GM12878 (cell line): ENCODE measurements at places on chromosomes 3 and 15.

DNA sequence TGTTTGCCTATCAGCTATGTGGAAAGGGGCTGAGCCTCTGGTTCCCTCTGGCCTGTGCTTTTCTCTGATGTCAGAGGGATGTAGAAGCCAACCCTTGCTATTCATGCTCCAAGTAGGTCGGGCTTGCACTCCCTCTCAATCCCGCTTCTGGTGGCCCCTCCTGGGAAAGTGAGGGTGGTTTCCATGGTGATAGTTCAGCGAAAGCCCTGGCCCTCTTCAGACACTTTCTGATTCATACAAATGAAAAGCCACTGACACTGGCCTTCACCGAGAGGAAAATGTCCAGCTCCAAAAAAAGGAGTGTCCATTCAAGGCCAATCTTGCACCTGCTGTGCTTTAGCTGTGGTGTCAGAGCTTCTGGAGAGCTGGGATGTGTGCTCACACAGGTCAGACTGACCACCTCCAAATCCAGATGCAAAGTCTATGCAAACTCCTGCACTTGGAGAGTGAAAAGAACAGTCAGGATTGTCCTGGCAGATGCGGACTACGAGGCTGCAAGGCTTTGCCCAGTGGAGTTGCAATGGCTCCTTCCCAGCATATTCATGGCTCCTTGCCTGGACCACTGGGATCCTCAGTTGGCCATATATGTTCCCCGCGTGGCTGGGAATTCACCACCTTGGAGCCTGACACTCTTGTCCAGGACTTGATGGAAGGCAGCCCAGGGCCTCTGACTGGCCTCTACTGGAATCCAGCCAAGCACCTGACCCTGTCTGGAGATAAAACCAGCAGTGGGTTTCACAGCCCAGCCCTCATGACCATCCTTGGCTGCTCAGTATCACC lies 96.6 kb downstream of the CEMIP start:
- no peak for DNase-seq

- DNase-seq: no peak
These were observed 264.3 kb downstream of the RAP2B start for GRCh38 chr3:153426344-153426743.

DNA sequence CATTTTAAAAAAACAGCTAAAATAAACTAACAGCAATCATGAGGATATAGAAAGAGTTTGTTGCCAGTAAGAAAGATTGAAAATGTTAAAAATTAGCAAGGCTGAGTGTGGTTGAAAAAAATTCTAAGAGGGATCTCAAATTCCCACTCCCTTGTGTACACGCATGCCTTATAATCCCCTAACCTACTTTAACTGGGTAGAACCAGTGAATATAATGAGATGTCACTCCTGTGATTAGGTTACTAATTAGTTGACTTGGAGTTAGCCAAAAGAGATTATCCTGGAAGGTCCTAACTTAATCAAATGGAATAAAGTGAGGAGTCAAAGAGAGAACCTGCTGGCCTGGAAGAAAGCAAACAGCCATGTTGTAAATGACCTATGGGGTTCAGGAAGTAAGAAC lies 286.0 kb upstream of the TGFBR2 start:
- DNase-seq: no peak

DNA sequence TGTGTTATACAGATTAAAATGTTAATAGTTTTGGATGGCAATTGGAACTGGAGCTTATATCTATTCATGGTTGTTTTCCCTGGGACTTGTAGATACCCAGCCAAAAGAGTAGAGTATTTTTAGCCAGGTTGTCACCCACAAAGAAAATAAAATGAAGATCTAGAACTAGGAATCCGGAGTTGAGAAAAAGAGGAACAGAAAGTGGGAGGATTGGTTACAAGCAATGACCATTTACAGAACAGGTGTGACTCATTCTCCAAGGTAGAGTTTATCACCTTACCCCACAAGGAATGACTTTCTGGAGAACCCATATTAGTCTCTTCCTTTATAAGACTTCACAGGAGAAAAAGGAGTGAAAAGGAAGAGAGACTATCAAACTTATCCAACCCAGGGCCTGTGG lies 99.8 kb downstream of the TMEM108 start:
- peak; percentile 52 for DNase-seq

DNA sequence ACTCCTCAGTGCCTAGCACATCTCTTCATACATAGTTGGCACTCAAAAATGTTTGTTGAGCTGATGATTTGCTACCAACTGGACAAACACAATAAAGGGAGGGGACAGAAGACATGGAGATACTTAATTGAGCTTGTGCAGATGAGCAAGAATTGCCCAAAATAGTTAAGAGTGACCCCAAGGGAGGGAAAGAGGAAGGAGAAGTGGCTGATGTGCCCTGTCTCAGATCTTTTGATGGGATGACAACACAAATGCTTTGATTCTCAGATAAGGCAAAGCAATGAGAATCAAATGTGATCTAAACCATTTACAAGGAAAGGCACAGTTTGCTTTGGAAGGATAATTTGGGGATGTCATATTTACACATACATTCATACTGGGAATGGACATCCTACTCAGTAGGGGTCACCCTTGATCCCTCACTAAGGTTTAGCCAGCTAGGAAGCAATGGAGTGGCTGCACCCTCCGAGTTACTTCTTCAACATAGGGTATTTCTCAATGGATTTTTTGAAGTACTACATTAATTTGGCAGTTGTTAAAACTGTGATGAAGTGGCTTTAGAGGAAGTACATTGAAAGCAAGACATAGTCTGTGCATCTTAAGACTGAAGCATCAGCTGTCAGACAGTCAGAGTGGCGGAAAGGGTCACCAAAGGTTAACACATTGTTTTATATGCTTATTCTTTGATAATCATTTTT lies 21.9 kb upstream of the SSR3 start:
- no peak for DNase-seq

- no peak for DNase-seq
These were observed 160.4 kb upstream of the KCNH8 start for GRCh38 chr3:18987862-18988447.

- DNase-seq: no peak
These were observed 5.0 kb downstream of the BCL2A1 start for GRCh38 chr15:79965846-79966630.

GRCh38 chr3:86938416-86939105 lies 52.4 kb downstream of the VGLL3 start:
- DNase-seq: no peak

GRCh38 chr3:143697975-143698374 lies 150.3 kb downstream of the SLC9A9 start:
- no peak for DNase-seq

GRCh38 chr3:15286022-15286421 lies 46.4 kb downstream of the SH3BP5 start:
- no peak for DNase-seq

- DNase-seq: no peak
These were observed 55.2 kb downstream of the IQSEC1 start for GRCh38 chr3:13018043-13018451.

DNA sequence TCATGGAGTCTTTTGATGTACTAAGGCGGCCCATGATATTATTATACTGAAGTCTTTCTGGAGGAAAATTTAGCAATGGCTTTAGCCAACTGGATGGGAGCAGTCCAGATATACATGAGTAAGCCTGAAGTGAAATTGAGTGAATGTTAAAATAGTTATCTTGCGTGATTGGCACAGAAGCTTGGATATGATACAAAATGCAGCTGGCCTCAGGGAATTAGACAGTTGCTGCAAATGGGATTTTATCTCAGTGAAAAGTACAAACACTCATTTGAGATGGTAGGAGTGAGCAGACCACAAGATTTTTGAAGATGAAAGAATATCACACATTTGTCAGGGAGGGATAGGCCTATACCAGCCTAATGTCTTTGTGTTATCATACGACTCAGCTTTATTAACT lies 8.9 kb downstream of the LMOD3 start:
- DNase-seq: no peak

DNA sequence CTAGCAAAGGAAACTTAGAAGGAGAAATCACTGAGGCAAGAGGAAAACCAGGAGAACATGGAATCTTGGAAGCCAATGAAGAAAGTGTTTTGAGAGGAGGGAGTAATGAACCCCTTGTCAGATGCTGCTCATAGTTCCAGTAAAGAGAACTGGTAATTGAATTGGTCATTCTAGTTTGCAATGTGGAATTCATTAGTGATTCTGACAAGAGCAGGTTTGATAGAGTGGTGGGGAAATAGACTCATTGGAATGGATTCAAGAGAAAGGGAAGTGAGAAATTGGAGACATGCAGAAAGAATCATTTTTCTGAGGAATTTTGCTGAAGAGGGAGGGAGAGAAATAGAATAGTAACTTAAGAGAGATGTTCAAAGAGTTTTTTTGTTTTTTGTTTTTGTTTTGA lies 21.0 kb downstream of the GLCE start:
- DNase-seq: no peak

DNA sequence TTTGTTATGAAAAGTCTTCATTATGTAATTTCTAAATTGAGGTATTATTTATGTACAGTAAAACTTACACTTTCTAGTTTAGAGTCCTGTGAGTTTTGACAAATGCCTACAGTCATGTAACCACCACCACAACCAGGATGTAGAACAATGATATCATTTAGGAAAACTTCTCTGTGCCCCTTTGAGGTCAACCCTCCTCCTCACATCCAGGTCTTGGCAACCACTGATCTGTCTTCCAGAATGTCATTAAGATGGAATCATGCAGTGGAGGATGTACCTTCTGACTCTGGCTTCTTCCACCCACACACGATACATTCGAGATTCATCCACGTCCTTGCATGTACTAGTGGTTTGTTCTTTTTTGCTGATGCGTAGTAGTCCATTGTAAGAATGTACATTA lies 23.2 kb downstream of the MINAR1 start:
- DNase-seq: no peak

- no peak for DNase-seq
These were observed 49.5 kb downstream of the TLE3 start for GRCh38 chr15:70048198-70048565.
